ENCODE measurements at places on chromosomes 5 and 9. TPM values are rescaled to one million over a fixed set of nuclear protein-coding genes. Genes with fewer than 3 reads are reported as not detected.
A peak's percentile ranks its signal among the peaks of the same experiment; 100 is the strongest.

GRCh38 chr5:31692561-31693221 is 53.8 kb downstream of the PDZD2 start:
- DNase-seq, result no peak
- no peaks in the 10 kb centered on the region for H3K4me1 ChIP-seq
- no peak overlapping the region for H3K4me3 ChIP-seq
- no peaks in the 10 kb centered on the region for H3K27me3 ChIP-seq
- no peak overlapping the region for H3K27ac ChIP-seq

The IGIP gene
- 5.5 TPM for total RNA-seq

DNA sequence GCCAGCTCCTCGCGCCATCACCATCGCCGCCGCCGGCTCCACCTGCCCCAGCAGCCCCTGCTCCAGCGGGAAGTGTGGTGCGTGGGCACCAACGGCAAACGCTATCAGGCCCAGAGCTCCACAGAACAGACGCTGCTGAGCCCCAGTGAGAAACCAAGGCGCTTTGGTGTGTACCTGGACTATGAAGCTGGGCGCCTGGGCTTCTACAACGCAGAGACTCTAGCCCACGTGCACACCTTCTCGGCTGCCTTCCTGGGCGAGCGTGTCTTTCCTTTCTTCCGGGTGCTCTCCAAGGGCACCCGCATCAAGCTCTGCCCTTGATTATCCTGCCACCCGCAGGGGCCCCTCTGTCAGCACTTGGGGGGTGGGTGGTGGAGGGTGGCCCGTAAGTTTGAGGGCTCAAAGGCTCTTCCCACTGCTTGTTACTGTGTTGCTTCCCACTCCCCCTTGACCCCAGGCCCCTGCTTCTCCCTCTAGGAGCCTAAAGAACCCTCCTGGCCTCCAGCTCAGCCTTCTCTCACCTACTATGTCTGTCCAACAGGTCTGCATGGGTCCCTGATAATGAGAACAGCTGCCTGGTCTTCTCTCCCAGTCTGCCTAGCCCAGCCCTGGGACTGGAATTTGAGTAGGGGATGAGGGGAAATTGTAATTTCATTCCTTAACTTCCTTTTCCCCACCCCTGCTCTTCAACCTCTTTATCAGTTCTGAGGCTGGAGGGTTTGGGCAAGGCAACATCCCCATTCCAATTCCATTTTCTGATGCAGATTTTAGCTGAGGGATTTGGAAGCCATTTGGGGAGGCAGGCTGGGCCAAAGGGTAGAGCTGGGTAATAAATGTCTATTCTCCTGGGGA is 9.0 kb downstream of the RACK1 start:
- H3K36me3 ChIP-seq, result peaks cover 89% of the 10 kb centered on the region
- no peak overlapping the region for H3K27ac ChIP-seq
- no peak overlapping the region for H3K4me3 ChIP-seq
- no peaks in the 10 kb centered on the region for H3K27me3 ChIP-seq
- no peaks in the 10 kb centered on the region for H3K4me1 ChIP-seq

DNA sequence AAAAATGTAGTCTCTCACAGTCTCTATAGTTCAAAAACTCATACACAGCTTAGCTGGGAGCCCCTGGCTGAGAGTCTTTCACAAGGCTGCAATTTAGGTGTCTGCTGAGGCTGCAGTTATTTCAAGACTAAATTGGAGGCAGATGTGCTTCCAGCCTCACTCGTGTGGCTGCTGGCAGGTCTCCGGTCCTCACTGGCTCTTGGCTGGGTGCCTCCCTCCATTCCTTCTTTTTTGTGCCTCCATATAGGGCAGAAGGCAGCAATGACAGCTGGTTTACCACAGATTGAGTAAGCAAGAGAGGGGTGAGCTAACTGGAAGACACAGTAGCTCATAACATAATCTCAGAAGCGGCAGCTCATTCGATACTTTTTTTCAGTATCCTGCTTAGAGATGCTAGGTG is 2167.7 kb upstream of the WWC1 start:
- no peak for DNase-seq
- no peaks in the 10 kb centered on the region for H3K27me3 ChIP-seq
- H3K36me3 ChIP-seq, result no peaks in the 10 kb centered on the region

The TRAF1 gene
- total RNA-seq, result 0.13 TPM

DNA sequence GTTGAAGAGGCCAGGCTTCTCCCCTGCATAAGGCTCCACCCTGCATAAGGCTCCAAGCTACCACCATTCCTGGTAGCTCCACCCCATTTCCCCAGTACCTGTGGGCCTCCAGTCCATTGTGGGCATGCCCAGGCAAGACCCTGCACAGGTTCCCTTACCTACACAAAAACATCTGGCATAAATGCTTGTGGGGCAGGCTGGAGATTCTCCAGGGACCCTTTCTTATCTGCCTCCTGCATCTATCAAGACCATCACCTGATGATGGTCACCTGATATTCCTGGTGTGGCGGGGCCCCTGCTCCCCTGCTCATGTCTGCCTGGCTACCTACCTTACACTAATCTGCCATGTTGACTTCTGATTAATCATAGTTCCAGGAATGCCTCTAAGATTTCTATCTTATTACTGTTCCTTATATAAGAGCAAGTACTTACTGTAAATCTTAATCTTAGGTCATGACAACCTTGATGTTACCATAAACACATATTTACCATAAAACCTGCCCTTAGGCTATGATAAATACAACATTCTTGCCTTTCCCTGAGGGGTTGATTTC is 41.0 kb downstream of the FGD3 start:
- no peak overlapping the region for H3K27ac ChIP-seq
- H3K36me3 ChIP-seq, result no peaks in the 10 kb centered on the region
- no peak overlapping the region for H3K4me3 ChIP-seq
- no peaks in the 10 kb centered on the region for H3K4me1 ChIP-seq
- no peaks in the 10 kb centered on the region for H3K27me3 ChIP-seq

GRCh38 chr9:90095682-90096081 is 490.9 kb downstream of the GADD45G start:
- H3K27ac ChIP-seq, result no peak overlapping the region
- H3K36me3 ChIP-seq, result no peaks in the 10 kb centered on the region
- H3K27me3 ChIP-seq, result no peaks in the 10 kb centered on the region
- no peak overlapping the region for H3K4me3 ChIP-seq
- no peaks in the 10 kb centered on the region for H3K4me1 ChIP-seq

The PPIC gene
- 133 TPM for total RNA-seq

The DHX29 gene
- 38.7 TPM for total RNA-seq

- no peak for DNase-seq
- peak overlapping the region; percentile 69 for H3K4me3 ChIP-seq
- H3K36me3 ChIP-seq, result 0 out of 2 replicates have a peak, but pooled peaks cover 4% of the 10 kb centered on the region
Measured at GRCh38 chr9:78296201-78296892, 578 bp upstream of the PSAT1 start.

The WWC1 gene
- total RNA-seq, result 13.2 TPM

DNA sequence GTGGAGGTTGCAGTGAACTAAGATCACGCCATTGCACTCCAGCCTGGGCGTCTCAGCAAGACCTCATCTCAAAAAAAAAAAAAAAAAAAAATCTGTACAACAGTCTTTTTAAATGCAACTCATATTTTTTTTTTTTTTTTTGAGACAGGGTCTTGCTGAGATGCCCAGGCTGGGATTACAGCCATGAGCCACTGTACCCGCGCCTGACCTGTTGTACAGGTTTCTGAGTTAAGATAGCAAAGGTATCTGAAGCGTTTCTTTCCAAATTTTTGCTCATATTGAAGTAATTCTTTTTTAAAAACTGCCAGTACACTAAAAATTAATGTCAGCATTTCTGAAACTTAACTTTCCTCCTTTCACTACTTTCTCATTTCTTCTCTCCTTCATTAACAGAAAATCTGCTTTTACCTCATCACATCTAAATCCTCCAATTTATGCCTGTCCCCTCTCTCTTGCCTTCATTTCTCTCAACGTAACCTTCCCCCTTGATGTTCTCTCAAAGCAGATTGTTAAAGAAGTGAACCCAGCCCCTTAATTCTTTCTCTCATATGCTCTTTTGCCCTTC is 3.3 kb upstream of the SNX24 start:
- H3K4me3 ChIP-seq, result no peak overlapping the region
- H3K27ac ChIP-seq, result no peak overlapping the region
- no peak for DNase-seq
- H3K36me3 ChIP-seq, result peaks cover 10% of the 10 kb centered on the region

The MAMDC2 gene
- not detected for total RNA-seq

All from SJSA1 (cell line).